ENCODE measurements at places on chromosomes 16 and 17. TPM values are rescaled to one million over a fixed set of nuclear protein-coding genes. Genes with fewer than 3 reads are reported as not detected.

The SLFN12L gene
- 0.07 TPM for total RNA-seq

The TEX19 gene
- total RNA-seq = not detected

The MFAP4 gene
- 39.1 TPM for total RNA-seq

The PLCG2 gene
- 0.07 TPM for total RNA-seq

The TSPAN10 gene
- total RNA-seq = 3.6 TPM

The TBX21 gene
- not detected for total RNA-seq
